ENCODE measurements at places on chromosomes 4 and X.

- peak; percentile 6 for DNase-seq
Measured at GRCh38 chrX:138745196-138745595, 33.7 kb upstream of the FGF13 start.

DNA sequence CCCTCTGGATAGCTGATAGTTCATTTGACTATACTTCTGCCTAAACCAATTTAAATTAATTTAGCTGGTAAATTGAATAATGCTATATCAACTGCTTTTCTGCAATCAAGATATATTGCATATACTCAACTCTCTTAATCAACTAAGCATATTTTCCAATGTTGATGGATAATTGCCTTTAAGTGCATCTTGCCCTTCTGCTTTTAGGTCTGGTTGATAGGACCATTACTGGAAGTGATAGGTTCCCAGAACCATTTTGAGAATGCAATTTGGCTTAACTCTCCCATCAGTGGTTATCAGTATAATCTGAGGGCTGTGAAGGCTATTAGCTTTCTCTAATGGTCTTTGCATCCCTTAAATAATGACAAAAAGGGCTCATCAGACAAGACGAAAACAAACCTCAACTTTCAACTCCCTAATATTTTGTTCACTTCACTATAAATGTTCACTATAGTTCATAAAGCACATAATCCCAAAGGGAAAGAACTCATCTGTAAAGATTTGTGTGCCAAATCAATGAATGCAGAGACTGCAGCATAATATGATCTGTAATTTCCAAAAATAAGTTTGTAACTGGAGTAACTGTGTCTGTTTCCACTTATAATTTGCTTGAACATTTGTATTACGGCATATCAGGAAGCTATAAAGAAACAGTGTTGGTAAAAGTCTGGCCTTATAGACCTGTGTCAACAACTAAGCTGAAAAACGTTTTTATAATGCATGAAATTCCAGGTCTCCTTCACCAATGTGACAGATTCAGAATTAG lies 273.6 kb downstream of the FBXO8 start:
- no peak for DNase-seq

DNA sequence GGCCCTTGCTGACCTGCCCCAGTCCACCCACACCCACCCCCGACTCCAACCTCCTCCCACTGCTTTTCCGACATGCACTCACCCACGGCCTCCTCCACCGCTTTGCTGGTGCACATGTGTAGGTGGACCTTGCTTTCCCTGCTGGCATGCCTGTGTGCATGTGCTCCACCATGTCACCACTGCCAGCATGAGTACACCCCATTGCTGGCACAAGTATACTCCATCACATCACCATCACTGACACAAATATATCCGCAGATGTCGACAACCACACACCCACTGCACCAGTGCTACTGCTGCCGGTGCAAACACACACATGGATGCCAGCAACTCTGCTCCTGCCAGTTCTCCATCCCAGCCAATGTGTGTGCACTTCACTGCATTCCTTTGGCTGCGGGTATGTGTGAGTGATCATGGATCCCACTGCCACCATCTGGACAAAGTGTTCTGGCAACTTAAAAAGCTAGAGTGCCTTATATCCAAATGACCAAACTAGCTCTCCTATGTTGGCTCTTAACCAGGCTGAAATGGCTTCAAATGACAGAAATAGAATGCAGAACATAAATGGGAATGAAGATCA lies 1072.3 kb downstream of the RAPGEF2 start:
- no peak for DNase-seq

DNA sequence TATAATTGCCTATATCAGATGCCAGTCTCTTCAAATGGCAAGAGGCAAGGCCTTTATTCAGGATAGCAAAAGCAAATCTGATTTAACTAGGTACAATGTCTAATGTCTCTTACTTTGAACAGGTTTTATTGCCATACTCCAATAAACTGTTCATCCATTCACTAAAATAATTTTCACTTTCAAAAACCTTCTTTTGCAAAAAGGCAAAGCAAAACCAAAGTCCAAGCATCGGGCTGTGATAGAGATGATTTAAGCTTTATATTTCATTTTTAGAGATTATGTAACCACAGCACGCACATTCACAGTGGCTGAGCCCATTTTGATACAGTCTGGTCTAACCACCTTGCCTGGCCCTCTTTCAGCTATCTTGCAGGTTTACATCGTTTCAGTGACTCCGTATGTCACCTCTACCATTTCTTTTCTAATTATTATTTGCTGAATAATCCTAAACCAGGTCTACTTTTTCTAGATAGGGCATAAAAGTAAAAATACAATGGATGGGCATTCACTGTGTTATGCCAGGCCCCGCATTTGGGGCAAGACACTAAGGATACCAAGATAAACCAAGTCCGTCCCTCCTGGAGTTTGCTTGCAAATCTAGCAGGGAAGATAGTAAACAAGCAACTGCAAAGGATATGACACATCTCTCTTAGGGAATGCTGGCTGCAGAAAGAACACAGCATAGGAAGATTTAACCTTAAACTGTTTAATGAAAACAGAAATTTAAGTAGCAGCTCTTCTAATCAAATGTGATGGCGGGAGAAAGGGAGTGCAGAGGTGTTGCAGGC lies 1.8 kb downstream of the CASP3 start:
- DNase-seq, result no peak

- DNase-seq, result no peak
Measured at GRCh38 chr4:128295255-128295654, 7.6 kb upstream of the PGRMC2 start.
